ENCODE measurements at places on chromosomes 3 and 15.

GRCh38 chr3:172606021-172606420 lies 82.8 kb upstream of the TNFSF10 start:
- no peak for DNase-seq

- DNase-seq = no peak
Measured at GRCh38 chr3:149080011-149080698, 6.2 kb downstream of the HLTF start.

DNA sequence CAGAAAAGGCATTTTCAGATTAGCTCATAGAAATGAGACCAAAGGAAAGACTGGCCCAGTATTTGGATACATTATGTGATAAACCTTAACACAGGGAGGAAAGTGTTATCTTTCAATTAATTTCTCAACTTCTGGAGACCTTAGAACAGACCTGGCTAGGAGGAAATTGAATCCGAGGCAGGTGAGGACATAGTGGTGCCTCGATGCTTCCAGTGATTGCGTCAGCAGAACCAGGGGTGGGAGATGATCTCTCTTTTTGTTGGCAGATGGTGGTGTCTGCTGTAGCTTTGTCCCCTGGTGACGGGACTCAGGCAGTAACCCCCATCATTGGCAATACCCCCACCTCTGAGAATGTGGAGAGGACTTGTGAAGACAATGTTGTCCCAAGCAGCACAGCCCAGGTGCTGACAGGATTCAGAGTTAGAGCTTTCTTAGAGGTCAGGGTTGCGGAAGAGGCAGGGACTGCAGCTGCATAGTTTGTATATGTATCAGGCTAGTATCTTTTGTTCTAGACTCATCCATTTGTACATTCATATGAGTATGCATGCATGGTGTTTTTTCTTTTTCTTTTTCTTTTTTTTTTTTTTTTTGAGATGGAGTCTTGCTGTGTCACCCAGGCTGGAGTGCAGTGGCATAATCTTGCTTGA lies 27.9 kb upstream of the MUC20 start:
- no peak for DNase-seq

GRCh38 chr15:90553248-90553745 lies 23.6 kb downstream of the CRTC3 start:
- no peak for DNase-seq

DNA sequence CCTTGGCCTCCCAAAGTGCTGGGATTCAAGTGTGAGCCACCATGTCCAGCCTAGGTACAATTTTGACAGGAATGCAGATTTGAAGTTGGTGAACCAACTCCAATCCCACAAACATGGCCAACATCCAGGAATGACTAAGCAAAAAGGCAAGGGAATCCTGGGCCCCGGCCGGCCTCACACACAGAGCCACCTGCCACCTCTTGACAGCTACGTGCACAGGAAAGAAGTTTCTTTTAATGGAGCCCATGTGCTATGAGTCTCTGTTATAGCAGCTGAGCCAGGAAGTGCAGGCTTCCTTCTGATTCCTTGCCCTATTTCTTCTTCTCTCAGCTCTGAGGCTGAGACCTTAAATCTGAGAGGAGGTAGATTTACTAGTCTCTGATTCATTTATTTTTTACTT lies 8.8 kb downstream of the TMEM40 start:
- no peak for DNase-seq
